Keratinocyte (primary cell): ENCODE measurements at places on chromosomes 5 and 9.

GRCh38 chr9:99845063-99845462 lies 23.4 kb downstream of the NR4A3 start:
- DNase-seq, result no peak

DNA sequence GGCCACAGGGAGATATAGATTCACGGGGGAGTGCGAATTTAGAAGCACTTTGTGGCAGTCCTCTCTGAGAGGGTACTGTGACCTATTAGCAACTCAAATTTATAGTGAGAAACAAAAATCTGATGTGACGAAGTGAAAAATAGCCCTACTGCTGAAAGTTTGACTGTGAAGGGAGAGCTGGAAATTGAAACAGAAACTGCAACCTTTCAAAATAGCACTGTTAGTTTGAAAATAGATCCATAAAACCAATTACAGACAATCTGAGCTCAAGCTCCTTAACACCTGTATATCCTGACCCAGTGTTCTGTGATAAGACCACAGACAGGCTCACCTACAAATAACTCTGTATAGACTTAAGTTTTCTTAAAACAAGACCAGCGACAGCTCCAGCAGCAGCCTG lies 420.1 kb downstream of the IRX1 start:
- DNase-seq, result no peak

DNA sequence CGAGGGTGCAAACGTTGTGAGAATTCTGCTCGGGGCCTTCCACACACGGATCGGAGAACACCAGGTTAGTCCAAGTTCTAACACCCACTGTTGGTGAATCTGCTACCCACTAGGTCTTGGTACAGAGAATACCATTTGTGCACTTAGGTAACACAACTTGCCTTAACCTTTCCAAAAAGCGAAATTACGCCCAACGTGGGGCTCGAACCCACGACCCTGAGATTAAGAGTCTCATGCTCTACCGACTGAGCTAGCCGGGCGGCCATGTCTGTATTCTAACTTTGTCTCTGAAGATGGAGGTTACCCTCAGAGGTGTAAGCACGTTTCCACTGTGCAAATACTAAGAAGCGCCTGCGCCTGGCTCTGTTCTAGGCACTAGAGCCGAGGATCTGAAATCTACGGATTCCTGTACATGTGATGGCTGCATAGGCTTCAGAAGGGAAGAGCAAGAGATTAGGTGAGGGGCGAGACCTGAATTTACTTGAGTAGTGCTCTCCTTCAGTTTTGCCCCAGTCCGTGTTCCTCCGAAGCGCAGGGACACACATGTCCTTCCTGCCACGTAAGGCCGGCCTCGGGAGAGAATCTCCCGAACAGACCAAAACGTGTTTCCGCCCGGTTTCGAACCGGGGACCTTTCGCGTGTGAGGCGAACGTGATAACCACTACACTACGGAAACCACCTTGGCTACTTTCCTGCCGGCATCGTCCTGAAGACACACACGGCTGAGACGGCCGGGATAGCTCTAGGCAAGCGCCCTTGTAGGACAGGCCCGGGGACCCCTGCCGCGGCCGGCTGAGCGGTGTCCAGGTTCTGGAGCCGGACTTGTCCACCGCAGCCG lies 1.1 kb upstream of the TRIM41 start:
- peak; percentile 94 for DNase-seq

DNA sequence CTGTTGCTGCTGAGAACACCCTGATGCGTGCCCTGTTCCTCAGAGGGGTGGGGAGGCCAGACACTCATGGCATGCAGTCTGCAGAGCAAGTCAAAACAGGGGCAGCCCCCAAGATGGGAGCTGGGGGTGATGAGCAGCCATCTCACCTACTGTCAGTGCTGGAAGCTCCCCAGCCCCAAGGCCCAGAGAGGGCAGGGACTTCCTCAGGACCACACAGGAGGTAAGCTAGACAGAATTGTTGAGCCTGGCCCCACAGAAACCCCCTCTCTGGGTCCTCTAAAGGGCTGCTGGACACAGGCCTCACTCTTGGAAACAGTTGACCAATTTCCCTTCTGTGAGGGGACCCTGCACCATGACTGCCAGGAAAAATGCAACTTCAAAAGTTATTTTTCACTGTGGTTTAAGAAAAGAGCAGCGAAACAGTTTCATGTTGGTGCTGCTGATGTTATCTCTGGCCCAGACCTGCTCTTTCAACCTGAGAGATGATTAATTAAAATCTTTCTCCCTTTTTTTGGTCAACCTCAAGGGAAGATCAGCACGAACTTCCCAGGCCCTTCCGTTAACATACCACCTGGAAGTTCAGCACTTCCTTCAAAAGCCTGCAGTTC lies 9.6 kb downstream of the CSF2 start:
- DNase-seq, result no peak

GRCh38 chr5:149317281-149318048 lies 27.8 kb upstream of the GRPEL2 start:
- no peak for DNase-seq

GRCh38 chr9:124218438-124218982 lies 39.2 kb upstream of the NEK6 start:
- no peak for DNase-seq
